ENCODE measurements at places on chromosomes 16 and 17. TPM values are rescaled to one million over a fixed set of nuclear protein-coding genes. Genes with fewer than 3 reads are reported as not detected.

Gene PTX4
- not detected for total RNA-seq

GRCh38 chr16:51497541-51498211 is 346.6 kb upstream of the SALL1 start:
- no peak for DNase-seq

Gene KIF1C
- 111 TPM for total RNA-seq

Gene RGS11
- total RNA-seq, result 2.4 TPM

Gene ZMYND15
- total RNA-seq, result 0.18 TPM

All from progenitor cell of endocrine pancreas (in vitro differentiated cells).